ENCODE measurements at places on chromosomes 6 and 20.

GRCh38 chr6:132964101-132964867 lies 149.9 kb downstream of the RPS12 start:
- DNase-seq: no peak

- DNase-seq: no peak
These were observed 64.0 kb upstream of the PTGIS start for GRCh38 chr20:49631856-49632418.

DNA sequence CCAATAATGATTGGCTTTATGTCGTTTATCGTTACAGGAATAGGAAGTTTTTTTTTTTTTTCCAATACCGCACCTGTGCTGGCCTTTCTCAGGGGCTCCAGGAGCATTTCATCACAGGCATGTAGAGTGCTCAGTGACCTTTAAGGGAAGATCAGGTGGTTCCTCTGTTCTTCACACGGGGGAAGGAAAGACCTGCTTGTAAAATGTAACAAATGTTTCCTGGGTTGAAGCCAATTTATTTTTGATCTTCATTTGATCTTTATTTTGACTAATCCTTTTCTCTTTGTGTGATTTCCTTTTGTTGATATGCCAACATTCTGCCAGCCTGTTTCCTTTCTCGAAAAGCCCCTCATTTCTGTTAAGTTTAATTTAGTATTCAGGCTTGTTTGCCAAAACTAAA lies 61.9 kb upstream of the HBS1L start:
- DNase-seq: no peak

- no peak for DNase-seq
These were observed 2.9 kb downstream of the DXO start for GRCh38 chr6:31968791-31969711.

DNA sequence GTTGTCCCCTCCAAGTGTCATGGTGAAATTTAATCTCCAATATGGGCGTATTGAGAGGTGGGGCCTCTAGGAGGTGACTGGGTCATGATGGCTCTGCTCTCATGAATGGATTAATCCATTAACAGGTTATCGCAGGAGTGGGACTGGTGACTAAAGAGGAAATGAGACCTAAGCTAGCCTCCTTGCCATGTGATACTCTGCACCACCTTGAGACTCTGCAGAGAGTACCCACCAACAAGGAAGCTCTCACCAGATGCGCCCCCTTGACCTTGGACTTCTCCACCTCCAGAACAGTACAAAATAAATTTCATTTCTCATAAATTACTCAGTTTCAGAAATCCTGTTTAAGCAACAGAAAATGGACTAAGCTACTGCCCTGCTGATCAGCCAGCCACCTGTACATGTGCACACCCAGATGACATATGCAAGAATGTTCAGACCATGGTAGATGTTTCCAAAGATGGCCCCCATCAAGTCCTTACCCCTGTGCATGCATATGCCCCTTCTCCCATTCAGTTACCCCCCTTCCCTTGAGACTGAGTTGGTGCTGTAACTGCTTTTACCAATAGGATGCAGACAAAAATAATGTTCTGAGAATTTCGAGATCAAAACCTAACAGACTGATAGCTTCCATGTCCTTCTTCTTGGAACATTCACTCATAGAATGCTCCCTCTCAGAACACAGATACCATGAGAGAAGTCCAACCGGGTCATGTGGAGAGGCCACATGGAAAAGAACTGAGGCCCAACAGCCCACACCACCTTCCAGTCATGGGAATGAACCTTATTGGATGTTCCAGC lies 28.4 kb downstream of the MAP3K5 start:
- DNase-seq: no peak

DNA sequence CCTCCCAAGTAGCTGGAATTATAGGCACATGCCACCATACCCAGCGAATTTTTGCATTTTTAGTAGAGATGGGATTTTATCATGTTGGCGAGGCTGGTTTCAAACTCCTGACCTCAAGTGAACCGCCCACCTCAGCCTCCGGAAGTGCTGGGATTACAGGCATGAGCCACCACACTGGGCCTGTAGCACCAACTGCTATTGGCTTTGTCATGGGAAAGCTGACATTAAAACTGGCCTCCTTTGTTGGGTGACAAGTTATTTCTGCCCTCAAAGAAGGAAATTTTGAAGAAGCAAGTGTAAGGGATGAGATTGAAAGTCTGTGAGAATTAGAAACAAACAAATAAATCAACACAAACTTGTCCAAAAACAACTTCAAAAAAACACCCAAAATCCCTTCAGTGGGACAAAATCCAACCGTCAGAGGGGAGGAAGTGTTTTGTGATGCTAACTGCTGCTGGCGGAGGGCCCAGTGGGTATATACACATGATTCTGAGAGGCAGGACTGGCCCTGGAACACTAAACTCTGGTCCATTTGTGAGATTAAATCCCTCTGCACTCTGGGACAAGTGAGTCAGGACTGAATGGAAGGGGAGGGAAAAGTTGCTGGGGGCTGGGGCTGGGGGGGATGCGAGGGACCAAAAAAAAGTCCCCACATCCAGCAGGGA lies 87.5 kb upstream of the NAA20 start:
- DNase-seq: no peak

DNA sequence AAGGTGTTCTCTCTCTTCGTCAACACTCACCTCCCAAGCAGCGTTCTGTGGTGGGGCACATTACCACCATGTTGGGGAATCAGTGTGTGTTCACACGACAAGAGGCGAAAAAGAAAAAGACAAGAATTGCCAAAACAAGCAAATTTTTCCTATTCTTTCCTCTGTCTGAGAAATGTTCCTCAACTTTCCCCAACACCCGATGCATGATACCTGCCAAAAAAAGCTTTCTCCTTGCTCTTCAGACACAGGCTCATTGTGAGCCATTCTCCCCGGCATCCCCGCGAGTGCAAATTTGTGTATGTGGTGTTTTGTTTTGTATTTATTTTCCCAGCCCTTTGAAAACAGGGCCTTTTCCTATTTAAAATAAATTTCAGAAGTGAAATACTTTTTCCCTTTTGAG lies 100.9 kb downstream of the JAG1 start:
- no peak for DNase-seq

DNA sequence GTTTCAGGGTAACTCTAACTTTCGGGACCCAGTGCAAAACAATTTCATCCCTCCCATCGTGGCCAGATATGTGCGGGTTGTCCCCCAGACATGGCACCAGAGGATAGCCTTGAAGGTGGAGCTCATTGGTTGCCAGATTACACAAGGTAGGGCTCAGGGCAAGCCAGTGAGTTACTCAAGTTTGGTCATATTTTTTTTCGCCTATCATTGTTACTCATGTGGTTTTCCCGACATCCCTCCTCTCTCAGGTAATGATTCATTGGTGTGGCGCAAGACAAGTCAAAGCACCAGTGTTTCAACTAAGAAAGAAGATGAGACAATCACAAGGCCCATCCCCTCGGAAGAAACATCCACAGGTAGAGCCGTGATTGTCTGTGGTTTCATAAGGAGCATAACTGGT lies 58.2 kb downstream of the DCBLD1 start:
- no peak for DNase-seq

GRCh38 chr6:20564777-20565176 lies 30.5 kb downstream of the CDKAL1 start:
- DNase-seq: no peak
